Transverse colon (tissue), 4 donors: ENCODE measurements at places on chromosomes 7 and 10.

- DNase-seq = no peak
These were observed 45.0 kb downstream of the AFAP1L2 start for GRCh38 chr10:114359041-114359952.

- no peak for DNase-seq
These were observed 88.9 kb upstream of the LRRC4 start for GRCh38 chr7:128120116-128120515.

GRCh38 chr7:50209461-50210135, 94.9 kb upstream of the IKZF1 start:
- DNase-seq = no peak

- no peak for DNase-seq
These were observed 121.7 kb downstream of the FANK1 start for GRCh38 chr10:126017961-126018560.

DNA sequence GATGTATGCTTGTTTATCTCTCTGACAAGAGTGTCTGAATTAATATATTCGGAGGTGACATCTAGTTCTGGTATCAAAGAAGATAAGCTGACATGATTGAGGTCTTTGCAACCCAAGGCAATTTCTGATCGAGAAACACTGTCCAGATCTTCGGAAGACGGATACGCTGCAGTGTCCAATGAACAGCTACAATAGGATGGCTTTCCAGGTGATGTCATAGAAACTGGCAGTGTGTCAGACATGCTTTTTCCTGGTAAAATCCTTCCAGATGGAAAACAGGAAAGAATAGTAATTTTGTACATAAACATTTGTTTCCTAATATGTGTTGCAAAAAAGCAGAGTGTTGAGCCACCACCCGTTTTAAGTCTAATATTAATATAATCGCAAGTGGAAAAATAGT, 33.4 kb downstream of the VWDE start:
- DNase-seq = no peak

DNA sequence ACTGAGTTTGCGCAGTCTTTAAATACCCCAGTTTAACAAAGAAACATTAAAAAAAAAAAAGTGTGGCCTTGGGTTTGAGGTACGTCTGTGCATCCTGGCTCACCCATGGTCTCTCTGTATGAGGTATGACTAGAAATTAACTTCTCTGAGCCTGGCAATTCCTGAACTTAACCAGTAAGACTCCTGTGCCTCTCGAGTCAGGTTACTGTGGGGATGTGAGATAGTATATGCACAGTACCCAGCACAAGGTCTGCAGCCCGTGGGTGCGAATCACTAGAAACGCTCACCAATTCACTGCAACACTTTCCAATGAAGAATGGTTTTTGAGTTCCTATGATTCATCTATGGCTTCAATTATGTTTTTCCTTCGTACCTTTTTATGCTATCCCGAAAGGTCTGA, 149.9 kb downstream of the SFMBT2 start:
- DNase-seq = no peak

- no peak for DNase-seq
These were observed 238.7 kb downstream of the CDK14 start for GRCh38 chr7:90834771-90835170.

- DNase-seq = no peak
These were observed 66.0 kb downstream of the HHEX start for GRCh38 chr10:92755725-92756124.

GRCh38 chr10:25675204-25675603, 258.8 kb upstream of the MYO3A start:
- no peak for DNase-seq

DNA sequence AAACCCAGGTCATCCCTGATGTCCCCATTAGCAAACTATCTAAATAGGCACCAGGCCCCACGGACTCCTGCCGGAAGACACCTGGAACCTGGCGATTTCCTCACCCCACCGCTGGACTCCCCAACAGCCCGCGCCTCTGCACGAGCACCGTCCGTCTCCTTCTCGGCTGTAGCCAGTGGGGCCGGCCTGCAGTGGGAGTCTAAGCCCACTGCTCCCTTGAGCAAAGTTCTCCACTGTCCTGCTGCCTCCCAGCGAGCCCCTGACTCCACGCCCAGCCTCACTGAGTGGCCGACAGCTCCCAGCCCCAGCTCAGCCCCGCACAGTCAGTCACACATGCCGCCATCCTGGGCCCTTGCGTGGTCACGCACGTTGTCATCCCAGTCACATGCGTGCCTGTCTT, 211.3 kb upstream of the PPP2R2D start:
- no peak for DNase-seq

GRCh38 chr7:24980534-24981170, 674 bp upstream of the OSBPL3 start:
- peak; percentile 46 for DNase-seq
